ENCODE measurements at places on chromosomes 1 and 21.

DNA sequence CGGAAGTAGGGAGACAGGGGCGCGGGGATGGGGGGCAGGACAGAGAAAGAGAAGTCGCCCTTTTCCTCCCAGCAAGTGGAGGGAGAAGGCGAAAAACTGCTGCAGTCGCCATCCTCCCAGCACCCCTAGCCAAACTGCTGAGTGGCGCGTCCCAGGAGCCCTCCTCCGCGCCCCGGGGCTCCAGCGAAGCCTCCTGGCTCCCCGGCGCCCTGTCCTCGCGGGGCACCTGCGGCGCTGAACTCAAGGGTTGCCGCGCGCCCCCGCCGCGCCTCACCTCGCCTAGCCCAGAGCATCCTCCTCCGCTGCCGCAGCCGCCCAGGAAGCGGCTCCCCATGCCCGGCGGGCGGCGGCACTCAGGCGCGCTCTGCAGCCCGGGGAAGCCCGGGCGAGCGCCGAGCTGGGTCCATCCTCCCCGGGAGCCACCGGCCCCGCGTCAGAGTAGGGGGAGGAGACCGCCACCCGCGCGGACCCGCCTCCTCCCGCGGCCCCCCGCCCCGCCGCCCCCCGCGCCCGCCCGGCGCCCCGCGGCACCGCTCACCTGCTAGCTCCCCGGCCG lies at the start of gene DAB1:
DAB1 (minus strand) TSS at position 405 of the 556 bp plus-strand sequence. CDS start 133,030 bp downstream, outside the sequence.
- DNase-seq = no peak

- DNase-seq = no peak
Observed at GRCh38 chr1:90836345-90836679, 119.2 kb upstream of the BARHL2 start.

DNA sequence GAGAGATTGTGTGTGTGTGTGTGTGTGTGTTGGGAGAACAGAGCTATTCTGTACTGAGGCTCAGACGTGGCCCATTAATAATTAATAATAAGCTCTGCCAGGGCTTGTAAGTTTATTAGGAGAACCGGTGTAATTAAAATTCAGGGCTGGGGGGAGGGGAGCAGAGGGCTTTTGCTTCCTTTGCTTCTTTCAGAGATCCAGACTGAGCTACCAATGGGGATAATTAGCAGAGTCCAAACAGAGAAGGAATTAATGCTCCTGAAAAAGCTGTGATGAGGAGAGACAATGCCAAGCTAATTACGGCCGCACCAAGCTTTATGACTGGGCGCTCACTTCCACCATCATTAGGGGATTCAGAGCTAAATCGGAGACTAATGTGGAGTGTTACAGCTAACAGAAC lies 4.5 kb downstream of the SYT6 start:
- DNase-seq = no peak

DNA sequence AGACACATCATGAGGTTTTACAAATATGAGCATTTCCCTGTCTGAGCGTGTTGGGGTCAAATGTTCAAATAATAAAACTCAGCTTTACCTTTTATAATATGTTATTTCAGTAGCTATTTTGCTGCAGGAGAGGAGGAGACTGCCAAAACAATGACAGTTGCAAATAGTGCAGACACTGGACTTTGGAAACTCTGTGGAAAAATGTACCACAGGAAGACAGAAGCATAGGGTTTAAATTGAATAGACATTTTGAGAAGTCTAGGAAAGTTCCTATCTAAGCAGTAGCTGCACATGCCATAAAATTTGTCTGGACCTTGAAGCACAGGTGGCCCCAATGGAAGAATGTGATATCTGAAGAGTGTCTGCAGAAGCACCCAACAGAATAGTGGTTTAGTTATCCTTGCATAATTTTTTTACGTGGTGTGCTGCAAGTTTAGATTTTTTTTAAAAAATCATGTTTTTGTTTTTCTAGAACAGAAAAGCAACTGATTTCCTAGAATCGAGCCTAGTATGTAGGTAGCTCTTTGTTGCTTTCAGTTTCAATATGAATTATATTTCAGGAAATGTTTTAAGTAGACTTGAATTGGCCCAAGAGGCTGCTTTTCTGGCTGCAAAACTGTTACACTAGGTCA lies 14.0 kb upstream of the GBP5 start:
- no peak for DNase-seq

GRCh38 chr1:119659628-119660027 lies 11.6 kb upstream of the ZNF697 start:
- no peak for DNase-seq

GRCh38 chr1:24910751-24911650 lies 19.1 kb downstream of the RUNX3 start:
- no peak for DNase-seq

- DNase-seq = no peak
Observed at GRCh38 chr1:104238991-104239390, 489.3 kb downstream of the AMY1C start.

- DNase-seq = no peak
Observed at GRCh38 chr1:43366601-43367025, 1.2 kb downstream of the ELOVL1 start.

DNA sequence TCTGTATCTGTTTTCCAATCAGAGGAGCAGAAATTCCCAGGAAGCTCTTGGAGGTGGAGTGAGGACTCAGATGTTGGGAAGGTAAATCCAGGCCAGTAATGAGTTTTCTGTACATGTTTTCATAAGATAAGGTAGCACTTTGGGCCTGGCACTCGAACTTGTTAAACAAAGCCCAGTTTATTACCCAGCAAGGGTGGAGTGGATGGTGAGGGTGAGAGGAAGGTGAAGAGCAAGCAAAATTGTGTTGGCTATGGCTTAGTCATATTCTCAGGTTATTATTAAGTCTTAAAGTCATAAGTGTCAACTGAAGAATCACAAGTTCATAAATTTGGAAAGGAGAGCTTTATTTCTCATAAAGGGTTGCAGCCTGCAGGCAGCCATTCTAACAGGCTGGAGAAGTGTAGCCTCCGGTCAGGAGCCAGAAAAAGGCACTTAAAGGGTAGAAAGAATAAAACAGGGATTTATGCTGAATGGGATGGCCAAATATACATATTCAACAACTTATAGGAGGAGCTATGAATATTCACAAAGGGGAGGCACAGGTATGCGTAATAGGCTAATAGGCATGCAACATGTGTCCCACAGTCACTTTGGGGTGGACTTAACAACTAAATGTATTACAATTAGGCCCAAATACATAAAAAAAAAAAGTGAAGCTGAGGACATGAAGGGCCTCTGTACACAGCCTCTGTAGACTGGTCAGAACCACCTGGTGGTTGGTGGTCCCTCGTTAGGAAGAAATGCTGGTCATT lies 523.9 kb downstream of the LMO4 start:
- DNase-seq = no peak

- no peak for DNase-seq
Observed at GRCh38 chr1:94636624-94637023, 95.1 kb upstream of the F3 start.

GRCh38 chr1:156438278-156438987 lies 62.1 kb downstream of the MEF2D start:
- no peak for DNase-seq

DNA sequence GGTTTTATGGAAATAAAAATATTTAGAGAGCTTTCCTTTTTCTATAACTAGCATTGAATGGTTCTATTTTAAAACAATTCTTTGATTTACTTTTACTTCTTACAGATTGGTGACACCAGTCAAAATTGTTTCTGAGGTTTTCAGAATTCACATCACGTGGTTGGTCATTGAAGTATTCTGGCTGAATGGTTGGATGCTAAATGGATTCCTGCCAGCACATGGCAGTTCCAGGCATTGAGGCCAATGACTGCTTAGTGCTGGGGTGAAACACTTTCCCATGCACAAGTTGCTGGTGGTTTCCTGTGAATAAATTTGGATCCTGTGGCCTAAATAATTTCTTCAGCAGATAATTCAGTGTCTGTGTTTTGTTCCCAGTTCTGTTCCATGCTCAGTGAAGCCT lies 20.6 kb downstream of the NCAM2 start:
- DNase-seq = no peak

DNA sequence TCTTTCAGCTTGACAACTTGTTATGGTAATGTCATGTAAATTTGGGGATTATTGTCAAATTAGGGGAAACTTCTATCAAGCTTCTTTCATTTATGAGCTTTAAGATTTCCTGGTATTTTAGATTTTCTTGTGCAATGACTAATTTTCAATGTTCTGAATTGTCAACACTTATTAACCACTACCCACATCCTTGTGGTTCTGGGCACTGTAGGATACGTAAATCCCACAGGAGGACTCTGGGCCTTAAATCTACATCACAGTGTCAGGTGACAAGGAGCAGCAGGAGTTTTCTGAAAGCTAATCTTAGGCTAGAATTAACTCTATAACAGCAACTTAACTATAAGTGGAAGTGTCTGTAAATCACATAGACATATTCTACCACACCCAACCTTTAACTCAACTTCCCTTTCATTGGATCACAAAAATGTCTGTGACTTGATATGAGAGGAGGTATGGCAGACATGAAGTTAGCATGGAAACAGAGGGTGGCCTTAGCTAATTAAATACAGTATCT lies 397.7 kb downstream of the HLX start:
- DNase-seq = no peak

GRCh38 chr1:45306319-45306718 lies 20.4 kb upstream of the HPDL start:
- DNase-seq = no peak

GRCh38 chr1:17664322-17664721 lies 90.8 kb upstream of the ACTL8 start:
- no peak for DNase-seq

- no peak for DNase-seq
Observed at GRCh38 chr1:4177425-4178150, 277.5 kb upstream of the C1orf174 start.

DNA sequence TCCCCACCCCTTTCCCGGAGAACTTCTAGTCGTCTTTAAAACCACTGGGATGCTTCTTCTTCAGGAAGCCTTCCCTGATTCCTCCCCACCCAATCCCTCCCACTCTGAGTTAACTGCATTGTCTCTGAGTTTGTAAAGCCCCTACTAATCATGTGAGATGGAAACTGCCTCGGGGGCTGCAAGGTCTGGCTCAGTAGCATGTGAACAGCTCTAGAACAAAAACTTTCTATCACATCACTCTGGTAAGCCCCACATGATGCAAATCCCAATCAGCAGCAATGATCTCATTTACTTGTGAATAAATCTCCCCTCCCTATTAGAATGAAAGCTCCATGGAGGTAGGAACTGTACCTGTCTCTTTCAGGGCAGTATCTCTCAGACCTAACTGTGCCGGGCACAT lies 141.0 kb upstream of the JUN start:
- no peak for DNase-seq

DNA sequence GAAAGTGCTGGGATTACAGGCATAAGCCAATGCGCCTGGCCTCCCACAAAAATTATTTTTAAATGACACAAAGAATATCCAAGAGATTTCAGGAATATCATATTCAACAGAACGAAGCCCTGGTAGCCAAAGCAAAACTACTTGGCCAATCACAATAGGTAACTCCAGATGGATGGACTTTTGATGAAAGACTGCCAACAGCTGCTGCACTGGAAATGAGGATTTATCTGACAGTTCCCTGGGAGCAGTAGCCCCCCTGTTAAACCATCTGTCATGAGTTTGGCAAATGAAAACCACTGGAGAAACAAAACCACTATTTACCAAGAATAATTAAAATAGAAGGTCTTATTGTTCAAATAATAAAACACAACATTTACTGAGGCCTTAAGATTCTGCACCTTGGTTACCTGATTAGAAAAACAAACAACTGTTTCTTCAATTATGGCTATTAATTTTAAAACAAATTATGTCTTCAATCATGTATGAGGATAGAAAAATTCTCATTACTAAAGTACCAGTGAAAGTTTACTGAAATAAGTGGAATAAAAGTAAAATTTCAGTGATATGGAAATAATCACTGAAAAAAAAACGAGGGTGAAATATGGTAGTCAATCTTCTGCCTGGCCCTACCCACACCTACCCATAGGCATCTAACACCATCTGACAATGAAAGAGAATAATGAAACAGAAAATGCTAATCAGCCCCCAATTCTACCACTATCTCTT lies 34.3 kb upstream of the PSMG1 start:
- no peak for DNase-seq

DNA sequence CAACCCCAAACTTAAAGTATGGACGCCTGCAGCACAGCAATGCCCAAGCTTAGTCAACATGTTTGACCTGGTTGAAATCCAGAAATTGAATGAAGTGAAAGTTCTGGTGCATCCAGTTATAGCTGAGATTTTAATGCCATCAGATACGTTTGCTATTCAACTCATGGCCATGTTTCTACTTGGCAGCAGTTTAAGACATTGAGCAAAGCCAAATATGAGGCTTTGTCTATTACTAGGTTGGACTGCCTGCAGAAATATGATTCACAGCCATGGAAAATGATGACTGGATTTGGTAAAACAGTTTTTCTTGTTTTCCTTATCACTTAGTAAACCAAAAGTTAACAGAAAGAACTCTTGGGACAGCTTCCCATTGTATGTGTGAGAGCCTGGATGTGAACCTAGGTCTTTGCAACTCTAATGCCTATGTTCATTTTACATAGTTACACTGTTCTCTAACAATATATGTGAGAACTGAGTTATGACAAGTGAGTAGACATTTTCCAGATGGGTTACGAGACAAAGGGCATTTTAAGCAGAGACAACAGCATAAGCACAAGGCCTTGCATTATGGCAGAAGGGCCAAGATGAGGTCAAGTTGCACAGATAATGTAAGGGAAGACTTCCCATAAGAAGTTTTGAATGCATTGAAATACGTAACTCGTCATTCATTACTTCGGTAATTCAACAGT lies 32.4 kb upstream of the MYSM1 start:
- DNase-seq = no peak

- no peak for DNase-seq
Observed at GRCh38 chr1:32116531-32116930, 8.7 kb downstream of the KPNA6 start.

GRCh38 chr1:78286686-78287085 lies 204.1 kb upstream of the PTGFR start:
- DNase-seq = no peak

- no peak for DNase-seq
Observed at GRCh38 chr1:47213230-47213963, 18.6 kb downstream of the TAL1 start.

- DNase-seq = no peak
Observed at GRCh38 chr1:108814343-108815125, 42.4 kb downstream of the AKNAD1 start.

DNA sequence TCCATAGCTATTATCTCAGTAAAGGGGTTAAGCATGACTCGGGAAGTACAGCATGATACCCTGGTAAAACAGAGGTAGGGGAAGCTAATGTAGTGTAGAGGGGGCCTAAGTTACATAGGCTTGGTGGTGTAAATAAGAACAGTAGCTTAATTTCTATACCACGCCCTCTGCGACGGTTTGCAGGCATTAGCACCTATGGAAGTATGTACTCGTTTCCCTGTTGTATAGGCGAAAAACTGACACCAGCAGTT lies 470 bp upstream of the NAXE start:
- DNase-seq = no peak

- no peak for DNase-seq
Observed at GRCh38 chr1:14970799-14971141, 182.8 kb upstream of the TMEM51 start.

- DNase-seq = no peak
Observed at GRCh38 chr1:93851327-93851712, 27.7 kb downstream of the DNTTIP2 start.

- no peak for DNase-seq
Observed at GRCh38 chr1:53128401-53128800, 14.0 kb downstream of the SLC1A7 start.

- DNase-seq = no peak
Observed at GRCh38 chr1:25131794-25132193, 100.5 kb downstream of the SYF2 start.

Data from SW 1271 (cell line).